ENCODE measurements at places on chromosomes 3 and 15.

DNA sequence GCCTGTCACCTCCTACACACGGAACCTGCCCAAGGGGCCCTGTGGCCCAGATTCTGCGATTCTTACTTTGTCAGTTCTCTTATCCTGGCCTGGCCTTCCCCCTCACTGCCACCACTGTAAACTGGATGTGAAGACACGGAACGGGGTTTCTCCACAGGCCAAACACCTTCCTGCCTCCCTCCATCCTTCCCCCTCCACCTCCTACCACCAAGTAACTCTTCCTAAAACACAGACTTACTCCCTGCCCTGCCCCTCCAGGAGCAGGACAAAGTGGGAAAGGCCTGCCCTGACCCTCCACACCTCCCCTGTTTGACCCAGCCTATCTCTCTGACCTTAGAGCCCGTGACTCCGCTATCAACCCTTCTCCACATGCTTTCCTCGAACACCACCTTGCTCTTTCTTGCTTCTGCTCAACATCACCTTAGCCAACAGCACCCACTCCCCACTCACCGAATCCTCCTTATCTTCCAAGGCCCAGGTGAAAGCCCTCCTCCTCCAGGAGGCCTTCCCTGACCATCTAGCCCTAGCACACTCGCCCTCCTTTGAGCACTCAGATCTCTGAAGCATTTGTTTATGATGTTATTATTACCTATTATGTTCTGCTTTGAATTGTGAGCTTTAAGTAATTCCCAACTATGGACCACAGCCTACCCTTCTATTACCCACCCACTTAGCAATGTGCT, 7.6 kb downstream of the CA12 start:
- no peak for DNase-seq

DNA sequence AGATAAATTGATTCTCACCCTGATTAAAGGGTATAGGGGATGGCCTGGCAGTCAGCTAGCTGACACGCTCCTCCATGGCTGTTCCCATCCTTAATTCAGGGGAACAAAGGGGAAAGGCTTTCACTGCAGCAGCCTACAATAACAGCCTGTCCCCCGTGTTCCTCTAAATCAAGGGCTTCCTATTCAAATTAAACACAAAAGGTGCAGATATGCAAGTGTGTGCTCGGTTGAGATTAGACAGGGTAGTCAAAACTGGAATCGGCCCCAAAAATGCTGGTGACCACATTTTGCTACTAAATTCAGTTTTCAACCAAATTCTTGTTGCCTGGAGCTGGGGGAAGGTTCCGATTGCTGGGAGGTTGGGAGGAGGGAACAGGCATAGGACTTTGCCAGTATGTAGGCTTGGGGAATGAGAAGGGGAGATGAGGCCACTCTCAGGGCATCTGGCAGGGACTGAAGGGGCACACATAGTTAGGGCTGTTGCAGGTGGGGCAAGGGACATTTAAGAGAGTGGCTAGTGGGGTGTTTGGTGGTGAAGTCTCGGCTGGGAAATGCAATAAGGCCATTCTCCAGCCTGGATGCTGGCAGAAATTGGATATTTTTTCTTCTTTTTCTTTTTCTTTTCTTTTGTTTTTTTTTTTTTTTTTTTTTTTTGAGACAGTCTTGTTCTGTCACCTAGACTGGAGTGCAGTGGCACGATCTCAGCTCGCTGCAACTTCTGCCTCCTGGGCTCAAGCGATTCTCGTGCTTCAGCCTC, 32.9 kb upstream of the CTSH start:
- DNase-seq, result no peak

GRCh38 chr3:48782046-48782445, 65.0 kb upstream of the IP6K2 start:
- DNase-seq, result no peak

DNA sequence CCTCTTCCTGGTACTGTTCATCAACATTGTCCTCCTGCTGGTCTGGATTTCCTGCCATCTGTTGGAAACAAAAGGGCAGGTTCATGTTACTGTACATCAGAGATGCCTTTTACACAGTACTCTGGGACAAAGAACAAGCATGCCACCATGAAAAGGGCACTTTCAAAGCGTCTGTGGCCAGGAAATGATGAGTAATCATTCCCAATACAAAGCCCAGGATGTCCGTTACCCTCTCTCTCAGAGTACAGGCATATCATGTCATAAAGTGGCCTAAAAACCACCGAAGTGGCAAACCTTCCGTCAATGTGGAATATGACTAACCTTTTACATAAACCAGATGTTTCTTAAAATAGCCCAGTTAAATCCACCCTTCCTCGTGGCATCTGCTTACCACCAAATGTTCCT, 71.2 kb downstream of the GOLIM4 start:
- no peak for DNase-seq

DNA sequence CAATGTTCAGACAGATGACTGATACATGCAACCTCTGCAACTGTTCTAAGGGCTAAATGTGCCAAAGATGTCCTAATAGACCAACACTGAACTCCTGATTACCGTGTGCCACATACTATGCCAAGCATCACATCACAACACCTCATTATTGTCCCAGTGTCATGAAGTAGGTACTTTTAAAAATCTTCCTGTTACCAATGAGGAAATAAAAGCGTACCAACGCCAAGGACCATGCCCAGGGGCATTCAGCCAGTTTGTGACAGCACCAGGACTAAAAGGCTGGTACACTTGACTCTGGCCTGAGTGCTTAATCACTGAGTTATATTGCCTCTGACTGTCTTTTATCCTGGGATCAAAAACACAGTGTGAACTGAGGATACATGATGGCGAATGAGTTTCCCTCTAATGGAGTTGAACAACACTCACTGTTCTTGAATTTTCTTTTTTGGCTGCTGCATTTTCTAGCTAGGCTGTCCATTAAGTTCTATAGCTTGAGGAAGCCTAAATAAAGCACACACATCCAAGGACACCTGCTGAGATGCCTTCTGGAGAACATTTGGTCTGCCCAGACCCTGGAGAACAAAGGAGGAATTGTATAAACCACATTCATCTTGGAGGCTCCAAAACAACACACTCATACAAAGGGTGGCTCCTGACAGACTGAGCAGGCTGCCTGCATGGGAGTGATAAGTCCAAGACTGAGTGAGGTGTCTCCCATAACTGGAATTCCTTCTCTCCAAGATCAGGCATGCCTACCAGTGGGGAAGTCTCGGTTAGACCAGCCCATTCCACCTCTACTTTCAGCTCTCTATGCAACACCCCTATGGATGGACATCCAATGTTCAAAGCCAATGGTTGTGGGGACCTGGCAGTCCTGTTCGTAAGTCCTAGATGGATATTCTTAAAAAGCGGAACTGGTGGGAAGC, 126.7 kb upstream of the PRICKLE2 start:
- DNase-seq, result no peak

DNA sequence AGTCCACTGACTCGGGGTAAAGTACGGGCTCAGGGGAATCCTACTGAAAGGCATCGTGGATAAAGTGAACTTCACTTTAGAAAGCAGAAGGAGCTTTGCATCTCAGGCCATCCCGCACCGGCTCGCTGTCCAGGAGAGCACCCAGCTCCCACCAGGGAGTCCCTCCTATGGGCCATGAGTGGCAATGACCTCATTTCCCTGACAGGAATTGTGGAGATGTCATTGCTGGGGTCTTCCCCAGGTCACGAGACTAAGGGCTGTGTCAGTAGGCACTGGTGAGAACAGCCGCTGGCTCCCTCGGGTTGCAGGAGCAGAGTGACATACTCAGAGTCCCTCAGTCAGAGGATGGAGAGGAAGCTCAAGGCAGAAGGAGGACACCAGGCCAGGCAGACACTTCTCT, 97.3 kb downstream of the XXYLT1 start:
- DNase-seq, result no peak

DNA sequence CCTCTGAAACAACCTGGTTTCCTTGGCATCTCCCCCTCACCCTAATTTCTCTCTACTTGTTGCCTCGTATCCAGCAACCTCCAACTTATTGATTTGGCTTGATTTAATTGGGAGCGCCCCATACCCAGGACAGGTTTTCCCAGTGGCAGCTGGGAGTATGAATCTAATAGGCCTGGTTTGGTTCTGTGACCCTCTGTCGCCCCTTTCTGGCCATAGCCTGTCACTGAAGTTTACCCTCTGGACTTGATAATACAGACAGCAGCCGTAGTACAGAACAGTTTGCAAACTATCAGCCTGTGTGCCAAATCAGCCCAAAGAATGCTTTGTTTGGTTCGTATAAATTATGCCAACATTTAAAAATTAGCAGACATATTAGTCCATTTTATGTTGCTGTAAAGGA, 525.1 kb upstream of the GOLIM4 start:
- no peak for DNase-seq

GRCh38 chr3:128487813-128488635, 5.0 kb downstream of the GATA2 start:
- DNase-seq, result no peak

DNA sequence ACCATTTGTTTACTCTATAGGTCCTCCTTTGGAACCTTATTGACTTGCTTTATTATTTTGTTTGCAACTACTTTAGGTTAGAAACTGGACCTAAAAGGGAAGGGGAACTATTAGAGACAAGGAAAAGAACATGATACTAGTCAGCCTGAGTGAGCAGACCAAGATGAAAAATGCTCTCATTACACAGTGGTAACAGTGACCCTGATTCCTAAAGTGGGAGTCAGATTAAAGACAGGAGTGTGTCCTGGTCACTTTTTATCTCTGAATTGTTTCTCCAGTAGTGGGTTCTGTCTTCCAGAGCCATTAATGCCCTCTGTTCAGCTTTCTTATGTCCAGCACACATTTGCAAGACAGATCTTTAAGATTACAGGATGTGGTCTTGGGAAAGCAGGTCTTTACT, 124.1 kb downstream of the TMEM108 start:
- DNase-seq, result no peak

DNA sequence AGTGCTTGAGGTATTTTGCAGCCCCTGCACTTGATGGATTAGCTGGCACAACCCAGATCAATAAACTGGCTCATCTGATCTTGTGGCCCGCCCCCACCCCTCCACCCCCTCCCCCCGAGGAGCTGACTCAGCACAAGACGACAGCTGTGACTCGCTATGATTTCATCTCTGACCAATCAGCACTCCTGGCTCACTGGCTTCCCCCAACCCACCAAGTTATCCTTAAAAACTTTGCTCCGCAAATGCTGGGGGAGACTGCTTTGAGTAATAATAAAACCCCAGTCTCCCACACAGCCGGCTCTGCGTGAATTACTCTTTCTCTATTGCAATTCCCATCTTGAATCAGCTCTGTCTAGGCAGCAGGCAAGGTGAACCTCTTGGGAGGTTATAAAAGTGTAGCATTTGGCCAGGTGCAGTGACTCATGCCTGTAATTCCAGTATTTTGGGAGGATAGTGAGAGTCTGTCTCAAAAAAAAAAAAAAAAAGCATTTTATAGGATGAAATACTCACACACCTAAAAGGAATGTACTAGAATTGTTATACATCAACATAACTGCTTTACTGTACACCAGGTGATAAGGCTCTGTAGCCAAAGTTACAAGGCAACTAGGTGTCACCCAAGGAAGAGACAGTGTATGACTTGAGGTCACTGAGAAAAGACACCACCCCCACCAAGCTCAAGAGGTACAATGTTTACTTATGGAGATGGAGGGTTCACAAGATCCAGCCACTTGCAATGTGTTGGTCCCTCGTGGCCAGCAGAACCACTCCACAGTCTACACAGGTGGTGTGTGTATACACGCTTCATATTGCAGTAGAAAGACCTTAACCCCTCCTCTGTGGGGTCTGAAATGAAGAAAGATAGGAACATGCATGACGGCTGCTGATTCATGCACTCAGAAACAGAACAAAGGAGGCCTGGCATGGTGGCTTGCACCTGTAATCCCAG, 8.6 kb downstream of the ZNF445 start:
- no peak for DNase-seq

DNA sequence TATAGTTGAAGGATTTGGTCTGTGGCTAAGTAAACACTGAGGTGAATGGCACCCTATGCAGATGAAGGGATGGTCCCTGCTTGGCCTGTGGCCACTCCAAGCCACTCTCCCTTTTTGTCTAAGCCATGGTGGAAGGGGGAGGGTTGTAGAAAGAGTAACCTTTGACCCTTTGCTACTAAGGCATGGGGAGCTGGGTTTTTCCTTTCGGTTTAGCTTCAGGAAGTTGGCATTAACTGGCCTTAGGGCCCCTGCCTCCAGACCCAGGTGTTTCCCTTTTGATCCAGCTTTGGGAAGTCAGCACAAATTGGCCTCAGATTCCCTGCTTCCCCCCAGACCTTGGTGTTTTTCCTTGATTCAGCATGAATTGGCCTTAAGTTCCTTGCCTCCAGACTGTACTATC, 49.5 kb downstream of the EFCAB12 start:
- no peak for DNase-seq

DNA sequence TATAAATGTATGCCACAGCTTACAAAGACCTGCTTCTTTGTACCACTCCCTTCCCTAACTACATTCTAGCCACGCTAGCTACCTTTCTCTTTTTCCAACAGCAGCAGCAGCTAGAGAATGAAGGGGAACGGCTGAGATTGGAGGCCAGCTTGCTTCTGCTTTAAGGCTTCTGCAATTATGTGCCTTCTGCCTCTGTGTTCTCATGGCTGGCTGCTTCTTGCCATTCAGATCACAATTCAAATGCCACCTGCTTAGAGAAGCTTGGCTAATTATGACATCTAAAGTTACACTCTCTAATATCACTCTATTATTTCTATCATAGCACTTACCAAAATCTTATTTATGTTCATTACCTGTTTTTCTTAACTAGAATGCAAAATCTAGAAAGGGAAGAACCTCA, 95.2 kb downstream of the RYK start:
- DNase-seq, result no peak

DNA sequence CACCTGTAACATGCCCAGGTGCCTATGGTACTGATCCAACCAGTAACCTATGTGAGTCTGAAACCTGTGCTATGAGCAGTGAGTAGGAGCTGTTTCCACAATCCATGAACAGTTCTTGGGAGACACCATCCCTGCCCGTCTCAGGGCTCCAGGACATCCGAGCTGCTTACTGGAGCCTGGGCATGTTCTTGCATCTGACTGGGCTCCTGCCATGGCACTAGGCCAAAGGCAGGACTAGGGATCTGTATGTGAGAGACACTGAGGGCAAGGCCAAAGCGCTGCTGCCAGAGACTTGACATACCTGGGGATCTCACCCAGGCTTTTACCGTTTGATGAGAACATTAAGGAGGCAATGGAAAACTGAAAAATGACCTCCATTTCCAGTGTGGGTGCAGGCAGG, 59.8 kb downstream of the WDR76 start:
- DNase-seq, result no peak

DNA sequence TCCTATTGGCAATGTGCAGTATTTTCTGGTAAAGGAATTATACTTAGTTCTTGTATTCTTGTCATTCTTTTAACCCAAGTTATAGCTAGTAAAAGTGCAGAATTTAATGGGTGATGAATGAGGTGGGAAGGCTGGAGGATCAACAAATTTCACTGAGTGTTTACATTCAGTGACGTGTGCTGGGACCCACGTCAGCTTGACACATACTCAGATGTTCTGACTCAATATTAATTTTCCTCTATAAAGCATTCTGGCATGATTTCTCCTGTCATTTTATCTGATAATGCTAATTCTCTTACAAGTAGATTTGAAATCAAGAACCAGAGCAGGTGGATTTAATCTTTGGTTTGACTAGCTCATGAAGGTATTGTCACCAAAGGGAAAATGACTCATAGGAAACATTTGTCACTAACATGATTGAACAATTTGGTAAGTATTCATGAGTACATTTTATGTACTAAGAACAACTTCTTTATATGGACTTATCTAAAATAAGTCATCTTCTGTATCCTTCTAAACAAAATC, 71.0 kb upstream of the SYNPR start:
- DNase-seq, result no peak
